Mesendoderm (in vitro differentiated cells): ENCODE measurements at places on chromosomes 2 and 18.

GRCh38 chr2:200812122-200813022 is 662 bp downstream of the BZW1 start:
- peak; percentile 70 for DNase-seq
- no peaks in the 10 kb centered on the region for H3K27me3 ChIP-seq
- H3K4me1 ChIP-seq = no peaks in the 10 kb centered on the region
- H3K27ac ChIP-seq = peak overlapping the region; percentile 74

- no peaks in the 10 kb centered on the region for H3K36me3 ChIP-seq
- no peak overlapping the region for H3K4me3 ChIP-seq
- peaks cover 12% of the 10 kb centered on the region for H3K27me3 ChIP-seq
- H3K4me1 ChIP-seq = no peaks in the 10 kb centered on the region
- no peak overlapping the region for H3K27ac ChIP-seq
These were observed 46.5 kb downstream of the KCNIP3 start for GRCh38 chr2:95343429-95344214.

GRCh38 chr2:34241905-34242762 is 643.0 kb upstream of the FAM98A start:
- H3K27ac ChIP-seq = no peak overlapping the region
- H3K27me3 ChIP-seq = no peaks in the 10 kb centered on the region
- no peaks in the 10 kb centered on the region for H3K36me3 ChIP-seq
- H3K4me3 ChIP-seq = no peak overlapping the region
- peaks cover 4% of the 10 kb centered on the region for H3K4me1 ChIP-seq

DNA sequence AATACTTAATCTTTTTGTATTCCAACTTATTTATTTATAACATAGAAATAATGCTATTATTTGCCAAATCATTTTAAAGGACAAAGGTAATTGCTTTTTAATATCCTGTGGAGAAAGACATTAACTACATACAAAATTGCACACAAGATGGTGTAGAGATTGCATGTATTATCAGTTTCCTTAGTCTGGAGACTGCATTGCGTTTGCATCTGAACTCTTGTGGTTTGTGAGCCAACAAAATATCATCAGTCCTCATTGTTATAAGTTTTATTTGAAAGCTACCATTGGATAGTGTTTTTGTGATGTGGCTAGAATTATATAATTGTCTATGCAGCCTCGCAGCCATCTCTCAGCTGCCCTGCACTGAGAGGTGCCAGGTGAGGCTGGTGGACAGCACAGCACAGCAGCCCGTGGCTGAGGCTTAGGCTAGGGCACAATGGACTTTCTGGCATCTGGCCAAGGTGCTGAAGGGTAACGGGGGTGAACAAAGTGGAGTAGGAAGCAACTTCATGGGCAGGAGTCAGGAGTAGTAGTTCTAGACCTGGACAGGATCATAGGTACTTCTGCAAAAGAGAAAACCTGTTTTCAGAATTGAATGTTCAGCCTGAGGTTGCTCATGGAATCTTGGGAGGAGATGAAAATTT is 15.1 kb downstream of the RASGRP3 start:
- H3K36me3 ChIP-seq = no peaks in the 10 kb centered on the region
- H3K4me1 ChIP-seq = no peaks in the 10 kb centered on the region
- peak; percentile 37 for DNase-seq
- no peaks in the 10 kb centered on the region for H3K27me3 ChIP-seq
- no peak overlapping the region for H3K27ac ChIP-seq

DNA sequence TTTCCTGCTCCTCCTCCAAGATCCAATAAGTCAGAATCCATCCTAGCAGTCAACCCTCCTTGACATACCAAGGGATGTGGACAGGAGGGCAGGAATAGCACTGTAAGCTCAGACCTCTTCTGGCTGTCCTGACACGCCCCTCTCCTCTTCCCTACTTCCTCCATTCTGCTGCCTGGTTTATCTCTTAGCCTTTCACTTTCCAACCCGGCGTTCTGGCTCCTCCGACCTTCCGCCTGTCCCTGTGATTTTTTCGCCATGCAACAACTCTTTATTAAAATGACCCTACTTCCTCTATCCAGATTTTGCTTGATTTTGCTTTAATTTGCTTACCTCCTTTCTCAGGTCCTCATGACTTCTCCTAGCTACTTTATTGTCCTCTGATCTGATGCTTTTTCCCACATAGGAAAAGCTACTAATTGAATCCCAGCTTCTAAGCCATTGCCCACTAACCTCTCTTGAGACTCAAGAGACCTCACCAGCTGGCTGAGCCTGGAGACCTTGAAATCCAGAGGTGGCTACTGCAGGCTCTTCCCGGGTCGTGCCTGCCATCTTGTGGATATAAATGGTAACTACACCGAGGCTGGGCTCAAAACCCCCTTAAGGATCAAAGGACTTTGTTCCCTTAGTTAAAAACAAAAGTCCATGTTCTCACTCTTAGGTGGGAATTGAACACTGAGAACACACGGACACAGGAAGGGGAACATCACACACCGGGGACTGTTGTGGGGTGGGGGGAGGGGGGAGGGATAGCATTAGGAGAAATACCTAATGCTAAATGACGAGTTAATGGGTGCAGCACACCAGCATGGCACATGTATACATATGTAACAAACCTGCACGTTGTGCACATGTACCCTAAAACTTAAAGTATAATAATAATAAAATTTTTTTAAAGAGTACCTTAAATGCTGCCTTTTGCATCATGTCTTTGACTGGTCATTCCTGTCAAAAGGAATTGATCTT is 139.4 kb downstream of the AKAIN1 start:
- no peak overlapping the region for H3K4me3 ChIP-seq
- no peaks in the 10 kb centered on the region for H3K27me3 ChIP-seq
- H3K4me1 ChIP-seq = peaks cover 1% of the 10 kb centered on the region
- DNase-seq = peak; percentile 80
- no peaks in the 10 kb centered on the region for H3K36me3 ChIP-seq

DNA sequence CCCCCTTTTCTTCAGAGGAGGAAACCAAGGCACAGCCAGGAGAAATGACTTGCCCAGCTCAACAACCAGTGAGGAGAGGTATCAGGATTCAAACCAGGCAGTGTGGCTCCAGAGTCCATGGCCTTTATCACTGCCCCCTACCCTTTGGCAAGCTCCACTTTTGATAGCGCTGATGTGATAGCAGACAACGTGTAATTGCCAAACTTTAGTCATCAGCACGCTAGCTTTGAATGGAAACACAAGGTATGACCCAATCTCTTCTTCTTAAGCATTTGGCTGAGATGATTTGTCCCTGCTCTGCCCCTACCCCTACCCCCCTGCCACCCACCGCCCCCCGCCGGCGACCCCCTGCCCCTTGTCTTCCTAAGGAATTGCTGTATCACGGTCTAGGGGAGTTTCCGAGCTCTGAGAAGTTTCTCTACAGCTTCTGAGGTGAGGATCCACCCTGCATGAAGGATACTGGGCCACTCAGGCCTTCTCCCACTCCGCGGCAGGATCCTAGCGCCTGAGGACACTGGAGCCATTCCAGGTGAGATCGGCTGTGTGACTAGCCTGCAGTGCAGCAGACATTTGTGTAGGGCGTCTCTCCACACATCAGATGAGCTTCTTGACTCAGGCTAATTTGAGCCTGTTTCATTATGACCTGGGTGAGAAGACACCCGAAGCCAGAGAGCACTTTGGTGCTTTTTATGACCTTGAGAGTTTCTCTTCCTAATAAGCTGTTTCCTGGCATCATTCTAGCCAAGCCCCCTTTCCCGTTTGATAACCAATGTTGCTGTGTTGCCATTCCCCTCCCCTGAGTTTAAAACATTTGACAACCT is 75.1 kb upstream of the MAP4K4 start:
- H3K27me3 ChIP-seq = no peaks in the 10 kb centered on the region
- H3K27ac ChIP-seq = no peak overlapping the region
- no peaks in the 10 kb centered on the region for H3K36me3 ChIP-seq
- H3K4me1 ChIP-seq = no peaks in the 10 kb centered on the region

GRCh38 chr2:123808243-123808642 is 216.8 kb upstream of the CNTNAP5 start:
- DNase-seq = peak; percentile 42
- no peak overlapping the region for H3K27ac ChIP-seq
- H3K4me3 ChIP-seq = no peak overlapping the region
- H3K36me3 ChIP-seq = no peaks in the 10 kb centered on the region

DNA sequence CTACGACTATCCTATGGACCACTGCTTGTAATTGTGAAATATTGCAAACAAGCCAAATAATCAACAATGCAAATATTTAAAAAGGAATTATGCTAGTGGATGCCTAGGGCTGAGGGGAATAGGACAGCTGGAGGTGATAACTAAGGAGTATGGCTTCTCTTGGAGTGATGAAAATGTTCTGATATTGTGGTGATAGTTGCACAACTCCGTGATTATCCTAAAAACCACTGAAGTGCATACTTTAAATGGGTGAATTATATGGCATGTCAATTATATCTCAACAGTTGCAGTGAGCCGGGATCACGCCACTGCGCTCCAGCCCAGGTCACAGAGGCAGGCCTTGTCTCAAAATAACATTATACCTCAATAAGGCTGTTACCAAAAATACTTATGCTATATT is 125.1 kb upstream of the SH3BP4 start:
- H3K4me3 ChIP-seq = no peak overlapping the region
- DNase-seq = no peak
- no peaks in the 10 kb centered on the region for H3K4me1 ChIP-seq
- H3K36me3 ChIP-seq = no peaks in the 10 kb centered on the region

DNA sequence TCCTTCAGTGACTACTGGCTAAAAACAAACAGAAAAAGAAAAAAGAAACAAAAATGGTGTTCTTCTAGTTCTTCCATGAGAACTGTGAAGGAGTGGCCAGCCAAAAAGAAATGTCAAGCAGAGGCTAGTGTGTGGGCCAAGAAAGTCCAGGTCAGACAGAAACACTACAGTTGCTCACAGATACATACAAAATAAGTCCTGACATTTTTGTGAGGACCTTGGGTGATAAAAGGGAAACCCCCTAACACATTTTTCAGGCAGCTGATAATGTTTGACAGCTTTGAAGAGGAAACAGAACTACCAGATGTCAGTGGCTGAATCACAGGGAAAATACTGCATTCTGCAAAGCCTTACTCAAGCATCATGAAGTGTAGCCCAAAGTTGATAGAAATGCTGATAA is 28.1 kb downstream of the ARHGAP25 start:
- no peak for DNase-seq
- no peak overlapping the region for H3K27ac ChIP-seq
- no peaks in the 10 kb centered on the region for H3K27me3 ChIP-seq
- no peaks in the 10 kb centered on the region for H3K36me3 ChIP-seq
- H3K4me1 ChIP-seq = peaks cover 2% of the 10 kb centered on the region

GRCh38 chr18:64017870-64018269 is 48.0 kb downstream of the SERPINB8 start:
- no peaks in the 10 kb centered on the region for H3K36me3 ChIP-seq
- H3K27ac ChIP-seq = no peak overlapping the region
- peak; percentile 42 for DNase-seq
- H3K4me3 ChIP-seq = no peak overlapping the region
- no peaks in the 10 kb centered on the region for H3K27me3 ChIP-seq

DNA sequence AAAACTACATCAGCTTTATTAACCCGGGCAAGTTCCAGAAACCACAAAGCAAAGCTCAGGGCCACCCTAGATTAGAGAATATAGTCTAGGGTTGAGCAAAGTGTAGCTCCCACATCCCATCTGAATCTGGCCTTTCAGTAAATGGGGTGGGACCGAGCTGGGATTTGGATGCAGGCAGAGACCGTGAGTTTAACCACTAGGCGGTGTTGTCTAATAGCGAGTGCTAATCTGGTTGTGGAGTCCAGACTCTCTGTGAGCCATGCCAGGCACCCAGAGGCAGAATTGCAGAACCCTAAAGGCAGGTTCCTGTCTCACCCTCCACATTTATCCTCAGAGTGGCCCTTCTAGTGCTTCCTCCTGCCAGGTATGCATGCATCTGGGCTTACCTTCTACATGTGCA is 435.9 kb downstream of the TSN start:
- H3K27ac ChIP-seq = no peak overlapping the region
- no peaks in the 10 kb centered on the region for H3K27me3 ChIP-seq
- H3K4me1 ChIP-seq = no peaks in the 10 kb centered on the region
- H3K36me3 ChIP-seq = no peaks in the 10 kb centered on the region
- no peak overlapping the region for H3K4me3 ChIP-seq

- DNase-seq = no peak
- H3K4me3 ChIP-seq = no peak overlapping the region
- H3K36me3 ChIP-seq = no peaks in the 10 kb centered on the region
- H3K27me3 ChIP-seq = no peaks in the 10 kb centered on the region
These were observed 69.6 kb upstream of the SCN1A start for GRCh38 chr2:166197446-166197845.

- no peaks in the 10 kb centered on the region for H3K36me3 ChIP-seq
- H3K4me1 ChIP-seq = peaks cover 2% of the 10 kb centered on the region
- H3K4me3 ChIP-seq = no peak overlapping the region
- H3K27me3 ChIP-seq = no peaks in the 10 kb centered on the region
These were observed 40.8 kb downstream of the KCMF1 start for GRCh38 chr2:85011747-85012146.

DNA sequence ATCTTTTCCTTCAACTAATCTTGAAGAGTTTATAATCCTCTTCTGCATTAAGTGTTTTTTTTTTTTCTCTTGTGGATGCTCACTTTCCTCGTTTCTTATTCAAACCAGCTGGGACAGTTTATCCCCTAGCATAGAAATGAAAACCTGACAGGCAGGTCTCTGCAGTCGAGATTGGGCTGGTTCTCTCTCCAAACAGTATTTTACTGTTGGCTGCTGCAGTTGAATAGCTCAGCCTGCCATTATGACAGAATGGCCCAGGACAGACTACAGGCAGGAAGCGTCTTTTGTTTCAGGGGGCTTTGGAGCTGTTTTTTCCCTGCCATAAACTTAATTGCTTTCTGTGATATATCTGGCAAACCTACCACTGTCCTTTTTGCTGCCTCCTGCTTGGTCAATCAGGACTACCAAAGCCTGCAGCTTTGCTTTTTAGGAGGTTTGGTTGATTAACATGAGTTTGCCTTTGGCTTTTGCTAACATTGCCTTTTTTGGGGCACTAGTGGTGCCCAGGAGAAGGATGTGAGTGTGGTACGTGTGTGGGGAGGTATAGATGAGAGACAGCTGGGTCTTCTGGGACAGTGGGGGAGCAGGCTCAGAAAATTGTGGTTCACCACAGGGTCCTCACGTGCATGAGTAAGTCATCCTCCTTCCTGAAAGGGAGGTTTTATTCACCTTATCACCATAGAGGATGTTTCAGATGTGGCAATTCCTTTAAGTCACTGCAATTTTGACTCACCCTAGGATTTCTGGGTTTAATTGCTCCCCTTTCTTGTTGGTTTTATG is 128.7 kb downstream of the LYPD6B start:
- no peak overlapping the region for H3K27ac ChIP-seq
- no peak for DNase-seq
- H3K27me3 ChIP-seq = no peaks in the 10 kb centered on the region

DNA sequence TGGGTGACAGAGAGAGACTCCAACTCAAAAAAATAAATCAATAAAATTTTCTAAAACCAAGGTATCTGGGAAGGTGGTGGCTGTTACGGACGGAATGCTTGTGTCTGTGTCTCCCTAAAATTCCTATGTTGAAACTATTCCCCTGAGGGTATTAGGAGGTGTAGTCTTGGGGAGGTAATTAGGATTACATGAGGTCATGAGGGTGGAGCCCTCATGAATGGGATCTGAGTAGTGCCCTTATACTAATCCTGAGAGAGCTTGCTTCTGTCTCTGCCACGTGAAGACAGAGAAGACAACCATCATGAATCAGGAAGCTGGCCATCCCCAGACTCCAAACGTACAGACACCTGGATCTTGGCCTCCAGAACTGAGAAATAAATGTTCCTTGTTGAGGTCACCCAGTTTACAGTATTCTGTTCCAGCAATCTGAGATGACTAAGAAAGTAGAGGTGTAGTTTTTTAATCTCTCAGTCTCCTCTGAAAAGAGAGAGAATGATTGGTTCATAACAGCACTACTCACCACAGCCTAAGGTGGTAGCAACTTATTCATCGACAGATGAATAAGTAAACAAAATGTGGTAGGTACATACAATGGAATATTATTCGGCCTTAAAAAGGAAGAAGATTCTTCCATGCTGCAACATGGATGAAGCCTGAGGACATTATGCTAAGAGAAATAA is 38.4 kb downstream of the TGFBRAP1 start:
- no peaks in the 10 kb centered on the region for H3K4me1 ChIP-seq
- H3K4me3 ChIP-seq = no peak overlapping the region
- H3K27ac ChIP-seq = no peak overlapping the region
- DNase-seq = peak; percentile 28
- H3K27me3 ChIP-seq = no peaks in the 10 kb centered on the region
